ENCODE measurements at places on chromosomes 6 and 20.

GRCh38 chr6:43203029-43203717 lies 21.2 kb downstream of the CUL9 start:
- no peaks in the 10 kb centered on the region for H3K4me1 ChIP-seq
- no peaks in the 10 kb centered on the region for H3K36me3 ChIP-seq
- H3K27me3 ChIP-seq = no peaks in the 10 kb centered on the region
- no peak overlapping the region for H3K4me3 ChIP-seq
- H3K27ac ChIP-seq = no peak overlapping the region

GRCh38 chr6:129486327-129486726 lies 223.7 kb downstream of the ARHGAP18 start:
- H3K4me1 ChIP-seq = peaks cover 6% of the 10 kb centered on the region
- DNase-seq = no peak
- no peaks in the 10 kb centered on the region for H3K27me3 ChIP-seq
- no peak overlapping the region for H3K4me3 ChIP-seq

GRCh38 chr6:134678436-134678889 lies 271.4 kb downstream of the ALDH8A1 start:
- no peaks in the 10 kb centered on the region for H3K27me3 ChIP-seq
- H3K27ac ChIP-seq = no peak overlapping the region
- H3K4me3 ChIP-seq = no peak overlapping the region
- no peaks in the 10 kb centered on the region for H3K36me3 ChIP-seq
- DNase-seq = no peak

GRCh38 chr6:47532981-47533585 lies 55.5 kb downstream of the CD2AP start:
- no peak for DNase-seq
- no peaks in the 10 kb centered on the region for H3K4me1 ChIP-seq
- H3K4me3 ChIP-seq = no peak overlapping the region

DNA sequence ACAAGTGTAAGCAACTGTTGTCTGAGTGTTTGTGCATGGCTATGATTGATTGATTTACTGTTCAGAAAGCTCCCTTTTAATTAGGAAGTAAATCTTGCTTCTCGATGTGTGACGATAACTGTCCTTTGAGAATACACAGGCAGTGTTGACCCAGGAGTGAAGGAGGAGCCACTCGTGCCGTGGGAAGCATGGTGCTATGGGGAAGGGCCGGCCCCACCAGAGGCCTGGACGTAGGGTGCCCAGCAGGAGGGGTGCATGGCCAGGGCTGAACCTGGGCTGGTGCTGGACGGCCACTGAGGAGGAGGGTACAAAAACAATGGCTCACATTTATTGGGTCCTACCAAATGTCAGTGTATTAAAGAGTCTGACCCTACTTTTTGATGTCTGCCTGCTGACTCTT lies 60.7 kb downstream of the ANKRD60 start:
- no peak overlapping the region for H3K27ac ChIP-seq
- no peaks in the 10 kb centered on the region for H3K36me3 ChIP-seq
- H3K27me3 ChIP-seq = no peaks in the 10 kb centered on the region
- no peak overlapping the region for H3K4me3 ChIP-seq
- H3K4me1 ChIP-seq = no peaks in the 10 kb centered on the region

- H3K36me3 ChIP-seq = peaks cover 94% of the 10 kb centered on the region
- no peak for DNase-seq
- no peaks in the 10 kb centered on the region for H3K4me1 ChIP-seq
- H3K4me3 ChIP-seq = no peak overlapping the region
- H3K27me3 ChIP-seq = no peaks in the 10 kb centered on the region
- H3K27ac ChIP-seq = no peak overlapping the region
Measured at GRCh38 chr20:32432277-32432676, 74.1 kb downstream of the ASXL1 start.

DNA sequence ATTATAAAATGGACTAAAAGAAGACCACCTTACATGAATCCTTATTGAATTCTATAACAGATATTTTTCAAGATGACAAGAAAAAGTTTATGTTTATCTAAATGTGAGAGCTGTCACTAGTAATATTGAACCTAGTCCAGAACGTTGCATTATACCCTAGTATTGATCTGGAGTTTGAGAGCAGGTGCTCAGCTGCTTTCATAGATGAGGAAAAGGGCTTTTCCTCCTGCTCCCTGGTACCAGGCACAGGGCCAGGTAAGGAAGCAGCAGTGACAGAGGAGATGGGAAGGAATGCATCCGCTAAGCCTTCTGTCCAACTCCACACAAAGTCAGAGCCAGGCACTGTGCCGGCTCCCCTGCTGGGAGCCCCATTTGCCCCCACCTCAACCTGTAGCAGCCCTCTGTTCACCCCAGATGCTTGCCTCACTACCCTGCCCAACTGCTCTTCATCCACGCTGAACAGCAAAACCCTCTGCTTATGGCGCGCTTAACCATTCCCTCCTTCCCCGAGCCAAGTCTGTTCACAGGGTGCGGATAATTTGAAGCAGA lies 393.1 kb downstream of the FRK start:
- peaks cover 7% of the 10 kb centered on the region for H3K4me1 ChIP-seq
- DNase-seq = no peak
- no peak overlapping the region for H3K27ac ChIP-seq
- H3K27me3 ChIP-seq = no peaks in the 10 kb centered on the region
- no peak overlapping the region for H3K4me3 ChIP-seq

GRCh38 chr20:4666001-4666479 lies 55.7 kb upstream of the PRND start:
- no peaks in the 10 kb centered on the region for H3K4me1 ChIP-seq
- no peak overlapping the region for H3K4me3 ChIP-seq
- H3K27ac ChIP-seq = no peak overlapping the region
- no peaks in the 10 kb centered on the region for H3K27me3 ChIP-seq
- H3K36me3 ChIP-seq = no peaks in the 10 kb centered on the region
- DNase-seq = no peak

DNA sequence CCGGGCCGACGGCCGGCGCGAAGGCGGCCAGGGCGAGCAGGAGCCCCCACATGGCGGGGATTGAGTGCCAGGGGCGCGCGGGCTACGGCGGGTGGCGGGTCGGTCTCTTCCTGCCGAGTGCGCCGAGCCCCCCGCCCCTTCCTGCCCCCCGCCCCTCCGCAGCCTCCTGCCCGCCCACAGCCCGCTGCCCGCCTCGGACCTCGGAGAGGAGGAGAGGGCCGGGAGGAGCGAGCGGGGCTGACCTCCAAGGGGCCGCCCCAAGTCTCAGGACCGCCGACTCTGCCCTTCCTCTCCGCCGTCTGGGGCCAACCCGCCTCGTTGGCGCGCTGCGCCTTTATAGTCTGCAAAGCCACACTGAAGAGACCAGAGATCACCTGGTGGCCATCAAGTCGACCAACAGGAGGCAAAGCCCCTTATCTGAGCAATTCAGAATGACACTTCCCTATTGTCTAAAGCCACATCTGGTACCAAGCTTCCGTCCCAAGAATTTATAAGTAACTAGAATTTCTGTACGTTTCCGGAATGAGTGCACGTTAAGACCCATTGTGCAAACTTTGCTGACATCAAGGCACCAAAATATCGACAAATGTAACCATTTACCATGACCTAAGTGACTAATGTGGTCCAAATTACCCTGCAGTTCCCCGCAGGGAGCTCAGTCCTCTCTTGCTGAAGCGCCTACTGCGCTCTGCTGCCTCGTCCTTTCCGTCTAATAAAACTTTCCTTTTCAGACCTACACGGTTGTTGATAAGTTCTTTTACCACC lies at the start of gene CPXM1:
Gene CPXM1, minus strand, starts transcription at position 107 of the 765 bp plus-strand sequence. Its CDS starts 55 bp downstream, at position 52.
- H3K27ac ChIP-seq = peak within 1 kb of the TSS; percentile 83
- H3K4me1 ChIP-seq = no peaks in the 10 kb centered on the region
- H3K4me3 ChIP-seq = peak within 1 kb of the TSS; percentile 81
- peaks cover 47% of the 10 kb centered on the region for H3K27me3 ChIP-seq
- peak; percentile 93 for DNase-seq
- H3K36me3 ChIP-seq = peaks cover 18% of the 10 kb centered on the region

GRCh38 chr6:44925100-44925739 lies 402.9 kb upstream of the RUNX2 start:
- no peak overlapping the region for H3K4me3 ChIP-seq
- H3K36me3 ChIP-seq = no peaks in the 10 kb centered on the region
- no peak for DNase-seq
- peaks cover 3% of the 10 kb centered on the region for H3K4me1 ChIP-seq
- no peak overlapping the region for H3K27ac ChIP-seq
- no peaks in the 10 kb centered on the region for H3K27me3 ChIP-seq

DNA sequence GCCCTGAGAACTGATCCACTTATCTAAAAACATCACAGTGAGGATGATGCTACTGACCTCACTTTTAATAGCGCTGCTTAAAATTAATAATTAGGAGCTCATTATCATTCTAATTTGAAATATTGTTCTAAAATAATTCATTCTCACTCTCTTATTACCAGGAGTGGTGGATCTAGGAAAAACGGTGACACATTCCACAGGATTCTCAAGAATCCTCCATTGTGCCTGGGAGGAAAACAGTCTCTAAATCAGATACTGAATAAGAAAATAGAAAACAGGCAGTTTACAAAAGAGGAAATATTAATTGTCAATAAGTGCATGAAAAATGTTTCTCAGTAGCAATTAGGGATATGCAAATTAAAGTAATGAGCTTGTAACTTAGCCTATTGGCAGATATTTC lies 187.4 kb downstream of the TENT5A start:
- no peak overlapping the region for H3K27ac ChIP-seq
- H3K27me3 ChIP-seq = no peaks in the 10 kb centered on the region
- no peaks in the 10 kb centered on the region for H3K36me3 ChIP-seq
- no peak overlapping the region for H3K4me3 ChIP-seq

- no peaks in the 10 kb centered on the region for H3K27me3 ChIP-seq
- H3K36me3 ChIP-seq = peaks cover 3% of the 10 kb centered on the region
- peaks cover 5% of the 10 kb centered on the region for H3K4me1 ChIP-seq
- no peak overlapping the region for H3K27ac ChIP-seq
- DNase-seq = no peak
Measured at GRCh38 chr6:157841211-157841840, 18.3 kb downstream of the SNX9 start.

DNA sequence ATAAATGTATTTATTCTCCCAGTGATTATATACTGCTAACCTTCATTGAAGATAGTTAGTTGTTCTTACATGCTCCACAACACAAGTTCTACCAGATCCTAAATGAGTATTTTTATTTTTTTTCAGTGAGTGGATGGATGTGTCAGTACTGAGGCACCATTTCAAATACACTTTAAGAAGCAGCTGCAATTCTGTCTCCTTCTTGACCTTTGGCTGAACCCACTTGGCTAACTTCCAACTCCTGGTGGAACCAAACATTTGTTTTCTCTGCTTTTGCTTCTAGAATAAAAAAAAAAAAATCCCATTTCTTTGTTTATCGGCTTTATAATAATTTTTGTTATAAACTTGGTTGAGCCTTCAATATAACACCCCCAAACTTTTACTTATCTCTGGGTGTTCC lies 458.3 kb upstream of the MAP3K7 start:
- no peaks in the 10 kb centered on the region for H3K4me1 ChIP-seq
- H3K27me3 ChIP-seq = no peaks in the 10 kb centered on the region
- DNase-seq = no peak
- H3K27ac ChIP-seq = no peak overlapping the region
- no peaks in the 10 kb centered on the region for H3K36me3 ChIP-seq

GRCh38 chr6:160426136-160426535 lies 78.0 kb downstream of the SLC22A3 start:
- H3K36me3 ChIP-seq = peaks cover 4% of the 10 kb centered on the region
- H3K27ac ChIP-seq = no peak overlapping the region
- H3K27me3 ChIP-seq = no peaks in the 10 kb centered on the region
- H3K4me1 ChIP-seq = no peaks in the 10 kb centered on the region
- no peak overlapping the region for H3K4me3 ChIP-seq

DNA sequence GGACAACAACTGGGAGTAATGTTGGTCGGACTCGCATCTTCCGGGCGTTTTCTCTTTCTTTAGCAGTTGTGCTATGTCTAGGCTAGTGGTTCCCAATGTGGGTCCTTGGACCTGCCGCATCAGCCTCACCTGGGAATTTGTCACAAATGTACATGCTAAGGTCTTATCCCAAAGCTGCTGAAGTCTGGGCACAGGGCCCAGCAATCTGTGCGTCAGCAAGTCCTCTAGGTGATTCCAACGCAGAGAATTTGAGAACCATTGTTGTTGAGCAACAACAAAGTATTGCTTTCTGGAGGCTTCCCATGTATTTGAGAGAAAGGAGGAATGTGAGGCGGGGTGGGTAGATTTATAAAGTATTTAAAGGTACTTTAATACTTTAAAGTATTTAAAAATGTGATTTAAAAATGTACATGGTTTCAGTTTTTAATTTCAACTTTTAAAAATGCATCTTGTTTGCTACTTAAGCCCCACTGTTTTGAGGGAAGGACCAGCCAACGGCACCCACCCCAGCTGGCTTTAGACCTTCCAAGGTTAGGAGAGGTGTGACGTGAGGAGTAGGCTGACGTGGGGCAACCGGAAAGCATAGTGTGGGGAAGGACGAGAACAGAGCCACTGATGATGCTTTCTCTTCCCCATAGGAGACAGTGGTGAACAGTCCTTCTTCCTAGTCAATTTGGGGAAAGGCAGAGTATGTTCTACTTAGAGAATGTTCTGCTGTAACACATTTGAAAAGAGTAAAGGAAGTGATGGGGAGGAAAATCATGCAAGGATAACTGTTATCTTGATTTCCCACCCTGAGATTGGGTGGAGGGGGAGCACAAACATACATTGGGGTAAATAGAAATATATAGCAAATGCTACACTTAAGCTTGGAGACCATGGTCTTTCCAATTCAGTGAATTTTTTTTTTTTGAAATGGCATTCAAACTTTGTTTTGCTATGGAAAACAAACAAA lies 4.3 kb downstream of the UST start:
- no peaks in the 10 kb centered on the region for H3K36me3 ChIP-seq
- H3K4me1 ChIP-seq = no peaks in the 10 kb centered on the region
- H3K27ac ChIP-seq = no peak overlapping the region

- H3K4me3 ChIP-seq = no peak overlapping the region
- no peak overlapping the region for H3K27ac ChIP-seq
- no peaks in the 10 kb centered on the region for H3K36me3 ChIP-seq
- no peaks in the 10 kb centered on the region for H3K4me1 ChIP-seq
Measured at GRCh38 chr6:138785079-138785478, 10.8 kb upstream of the ECT2L start.

DNA sequence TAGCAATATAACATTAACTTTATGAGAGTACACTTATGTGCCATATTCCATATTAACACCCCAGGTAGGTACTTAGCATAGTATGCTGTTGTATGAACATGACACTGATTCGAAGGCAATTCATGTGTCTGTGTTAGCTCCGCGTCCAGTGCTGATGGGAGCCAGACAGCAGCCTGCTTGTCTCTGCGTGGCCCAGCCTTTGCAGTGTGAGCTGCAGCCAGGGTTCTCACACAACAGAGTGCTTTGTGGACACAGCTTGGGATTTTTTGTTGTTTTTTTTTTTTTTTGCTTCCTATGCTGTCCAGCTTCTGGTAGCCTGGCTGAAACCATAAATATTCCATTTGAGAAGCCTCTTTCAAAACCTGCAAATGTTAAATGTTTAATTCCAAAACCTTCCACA lies 350.9 kb downstream of the SMOC2 start:
- H3K36me3 ChIP-seq = no peaks in the 10 kb centered on the region
- H3K4me3 ChIP-seq = no peak overlapping the region
- H3K4me1 ChIP-seq = no peaks in the 10 kb centered on the region
- H3K27me3 ChIP-seq = no peaks in the 10 kb centered on the region
- no peak overlapping the region for H3K27ac ChIP-seq

- no peak for DNase-seq
- peaks cover 44% of the 10 kb centered on the region for H3K36me3 ChIP-seq
- H3K27ac ChIP-seq = no peak overlapping the region
- no peaks in the 10 kb centered on the region for H3K4me1 ChIP-seq
- no peaks in the 10 kb centered on the region for H3K27me3 ChIP-seq
Measured at GRCh38 chr6:166336847-166337246, 5.5 kb downstream of the SFT2D1 start.

GRCh38 chr6:52346503-52346902 lies 15.4 kb upstream of the PAQR8 start:
- DNase-seq = no peak
- no peak overlapping the region for H3K27ac ChIP-seq
- H3K27me3 ChIP-seq = no peaks in the 10 kb centered on the region
- H3K4me3 ChIP-seq = no peak overlapping the region
- H3K4me1 ChIP-seq = no peaks in the 10 kb centered on the region
